CD4-positive, alpha-beta memory T cell (primary cell): ENCODE measurements at places on chromosomes 7 and 10.

GRCh38 chr10:117554241-117554814 lies 11.8 kb downstream of the EMX2 start:
- no peak for DNase-seq

GRCh38 chr10:3866332-3866731 lies 81.3 kb upstream of the KLF6 start:
- no peak for DNase-seq

GRCh38 chr7:37446371-37446770 lies 2.3 kb downstream of the ELMO1 start:
- DNase-seq = no peak

- no peak for DNase-seq
Measured at GRCh38 chr7:88280801-88281200, 25.9 kb downstream of the STEAP4 start.

- no peak for DNase-seq
Measured at GRCh38 chr10:7038416-7038815, 372.4 kb downstream of the SFMBT2 start.

- DNase-seq = no peak
Measured at GRCh38 chr7:92874567-92874966, 38.2 kb upstream of the CDK6 start.

- DNase-seq = no peak
Measured at GRCh38 chr7:112056409-112056808, 149.8 kb downstream of the DOCK4 start.

- DNase-seq = peak; percentile 46
Measured at GRCh38 chr10:5446390-5446926, 34.1 kb downstream of the NET1 start.

DNA sequence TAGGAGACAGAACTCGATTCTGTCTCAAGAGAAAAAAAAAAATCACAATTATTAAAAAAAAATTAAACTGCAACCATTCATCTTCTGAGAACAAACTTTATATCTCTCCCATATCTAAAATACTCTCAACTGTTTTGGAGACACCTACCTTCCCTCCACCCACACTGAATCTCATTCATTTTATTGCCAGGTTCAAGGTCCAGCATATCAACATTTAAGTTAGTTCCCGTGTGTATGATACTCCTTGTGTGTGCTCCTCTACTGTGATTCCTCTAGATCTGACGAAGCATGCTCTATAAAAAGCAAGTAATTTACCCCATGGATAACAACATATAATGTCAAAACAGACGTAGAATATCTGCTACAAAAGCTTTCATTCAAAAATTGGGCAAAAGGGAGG lies 351.8 kb upstream of the SORCS1 start:
- DNase-seq = no peak

- no peak for DNase-seq
Measured at GRCh38 chr10:43254881-43255633, 11.8 kb downstream of the RASGEF1A start.

DNA sequence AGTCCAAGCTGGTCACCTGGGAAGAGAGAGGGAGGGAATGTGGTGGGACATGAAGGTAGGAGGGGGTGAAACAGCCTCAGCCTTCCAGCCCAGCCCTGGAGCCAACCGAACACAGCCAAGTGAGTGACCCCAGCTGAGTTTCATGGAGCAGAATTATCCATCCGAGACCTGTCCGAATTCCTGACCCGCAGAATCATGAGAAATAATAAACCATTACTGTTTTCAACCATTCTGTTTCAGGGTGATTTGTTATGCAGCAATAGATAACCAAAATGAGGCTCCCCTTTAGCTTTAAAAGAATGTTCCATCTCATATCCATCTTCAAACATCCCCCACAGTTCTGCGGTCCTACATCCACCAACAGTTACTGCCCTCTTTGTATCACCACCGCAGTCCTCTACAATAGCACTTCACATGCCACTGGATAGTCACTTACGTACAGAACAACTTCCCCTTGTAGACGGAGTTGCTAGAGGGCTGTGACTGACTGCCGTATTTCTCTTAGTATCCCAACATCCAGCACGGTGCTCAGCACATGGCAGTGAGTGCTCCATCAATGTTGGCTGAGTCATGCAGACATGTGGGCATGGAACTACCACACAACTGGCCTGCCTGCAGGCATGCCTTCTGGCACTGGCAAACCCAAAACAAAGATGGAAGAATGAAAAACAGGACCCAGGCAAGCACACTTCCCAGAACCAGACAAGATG lies 18.5 kb downstream of the KIAA1549 start:
- no peak for DNase-seq

DNA sequence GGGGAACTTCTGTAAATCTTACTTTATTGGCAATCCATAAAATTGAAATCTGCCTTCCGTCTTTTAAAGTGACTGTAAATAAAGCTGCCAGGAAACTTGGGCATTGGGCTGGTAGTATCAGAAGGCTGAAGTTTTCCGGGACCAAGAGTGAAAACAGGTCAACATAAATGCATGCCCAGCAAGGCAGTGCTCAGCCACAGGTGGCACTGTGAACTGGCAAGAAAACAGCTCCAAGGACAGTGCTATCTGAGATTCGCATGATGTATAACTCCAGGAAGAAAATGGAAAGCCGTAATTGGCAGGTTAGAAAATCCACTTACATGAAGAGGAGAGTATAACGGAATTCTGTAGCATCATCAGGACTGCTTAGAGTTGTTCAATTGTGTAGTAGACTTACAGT lies 1.9 kb upstream of the INSYN2A start:
- DNase-seq = no peak

DNA sequence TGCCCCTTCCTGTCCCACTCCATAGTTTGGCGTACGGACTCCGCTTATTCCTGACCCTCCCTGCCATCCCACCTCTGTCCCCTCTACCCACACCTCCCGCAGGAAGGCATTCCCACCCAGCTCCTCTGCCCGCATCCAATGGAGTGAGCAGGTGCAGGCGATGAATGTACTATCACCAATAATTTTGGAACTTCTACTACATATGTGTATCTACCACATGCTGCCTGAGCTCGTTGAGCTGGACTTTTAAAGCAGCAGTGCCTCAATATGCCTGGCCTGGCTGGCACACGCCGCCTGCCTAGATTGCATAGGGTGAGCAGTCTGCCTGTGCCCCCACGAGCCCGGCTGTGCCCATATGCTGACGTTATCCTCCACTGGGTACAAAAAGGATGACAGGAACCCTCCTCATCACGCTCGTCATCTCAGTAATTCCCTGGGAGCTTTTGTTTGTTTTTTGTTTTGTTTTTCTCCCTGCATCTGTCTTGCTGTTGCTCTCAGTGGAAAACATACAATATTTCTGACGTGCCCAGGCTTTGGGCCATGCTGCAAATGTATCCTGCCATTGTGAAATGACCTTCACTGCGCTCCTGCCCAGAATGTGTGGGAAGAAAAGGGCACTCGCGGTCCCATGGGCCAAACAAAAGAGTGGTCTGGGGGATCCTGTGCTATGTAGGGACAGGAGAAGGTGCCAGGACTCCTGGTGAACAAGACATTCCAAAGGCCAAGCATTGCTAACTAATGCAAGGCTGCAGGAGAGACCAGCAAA lies 302.8 kb downstream of the PTPRN2 start:
- DNase-seq = no peak

- DNase-seq = no peak
Measured at GRCh38 chr7:158056761-158057160, 530.9 kb downstream of the PTPRN2 start.

- no peak for DNase-seq
Measured at GRCh38 chr10:78684947-78685346, 383.8 kb upstream of the ZMIZ1 start.

DNA sequence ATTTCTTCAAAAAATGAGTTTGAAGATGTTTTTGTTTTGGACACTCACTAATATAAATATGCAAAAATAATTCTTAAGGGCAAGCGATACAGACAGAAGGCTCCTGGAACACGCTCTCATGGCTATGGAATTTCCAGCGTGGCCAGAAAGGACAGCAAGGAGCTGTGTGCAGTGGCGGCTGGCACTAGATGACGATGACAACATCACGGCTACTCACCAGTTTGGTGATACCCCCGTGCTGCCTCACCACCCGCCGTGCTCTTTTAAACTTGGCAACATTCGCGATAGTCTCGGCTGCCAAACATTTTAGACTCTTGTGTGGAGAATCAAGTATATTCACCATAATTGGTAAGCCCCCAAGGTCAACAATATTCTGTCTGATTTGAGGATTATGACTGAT lies 54.9 kb downstream of the ODAD2 start:
- no peak for DNase-seq

GRCh38 chr7:155462163-155462735 lies 4.3 kb downstream of the EN2 start:
- DNase-seq = no peak

DNA sequence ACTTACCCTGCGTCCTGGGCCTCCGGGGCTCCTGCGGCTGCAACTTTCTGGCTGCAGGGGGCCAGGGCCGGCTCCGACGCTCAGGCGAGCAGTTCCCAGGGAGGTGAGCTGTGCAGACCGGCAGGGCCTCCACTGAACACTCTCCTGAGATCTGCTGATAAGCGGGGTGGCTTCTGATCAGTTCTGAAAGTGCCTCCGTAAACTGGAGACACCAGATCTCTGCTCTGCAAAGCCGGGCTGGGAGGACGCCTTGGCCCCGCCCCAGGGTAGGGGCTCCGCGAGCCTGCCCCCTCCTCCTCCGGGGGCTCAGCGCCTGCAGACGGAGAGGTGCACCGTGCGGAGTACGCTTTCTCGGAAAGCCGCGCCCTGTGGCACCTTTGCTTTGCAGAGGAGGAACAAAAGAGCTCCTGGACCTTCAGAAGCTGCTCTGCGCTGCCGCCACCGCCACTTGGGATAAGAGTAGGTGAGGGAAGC lies 141.3 kb upstream of the VKORC1L1 start:
- DNase-seq = no peak

DNA sequence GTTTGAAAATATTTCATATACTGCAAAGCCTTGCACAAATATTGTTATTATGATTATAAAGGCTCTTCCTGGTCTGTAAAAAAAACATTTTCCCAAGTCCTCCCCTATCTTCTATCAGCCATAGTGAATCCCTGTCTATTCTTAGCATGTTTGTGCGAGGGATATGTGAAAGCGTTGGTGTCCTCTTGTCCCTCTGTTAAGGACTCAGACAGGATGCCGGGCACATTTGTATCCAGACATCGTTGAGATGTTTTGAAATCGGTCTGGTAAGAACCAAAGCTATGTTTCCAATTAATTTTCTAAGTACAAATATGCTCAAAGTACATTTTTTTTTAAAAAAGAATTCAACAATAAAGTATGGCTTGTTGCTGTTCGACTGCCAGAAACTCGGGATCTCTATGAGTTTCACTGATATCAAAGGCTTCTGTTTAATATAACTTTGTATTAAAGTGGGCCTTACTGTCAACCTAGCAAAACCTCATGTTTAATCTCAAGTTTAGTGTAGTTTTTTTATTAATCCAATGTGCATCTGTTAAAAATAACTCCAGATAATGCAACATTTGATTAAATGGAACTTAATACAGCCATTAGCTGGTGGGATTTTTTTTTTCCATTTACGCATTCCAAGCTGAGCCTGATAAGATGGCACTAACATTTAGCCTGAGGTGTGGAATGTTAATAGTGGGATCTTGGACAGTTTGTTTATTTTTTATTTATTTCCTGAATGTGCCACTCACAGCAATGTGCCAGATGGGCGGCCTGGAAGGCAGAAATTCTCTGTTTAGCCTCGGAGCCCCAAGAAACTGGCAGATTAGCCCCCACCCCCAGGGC lies 754.3 kb downstream of the LRMDA start:
- no peak for DNase-seq

GRCh38 chr7:55427800-55428199 lies 62.7 kb downstream of the LANCL2 start:
- no peak for DNase-seq

- no peak for DNase-seq
Measured at GRCh38 chr10:11441151-11441535, 170.3 kb downstream of the USP6NL start.

DNA sequence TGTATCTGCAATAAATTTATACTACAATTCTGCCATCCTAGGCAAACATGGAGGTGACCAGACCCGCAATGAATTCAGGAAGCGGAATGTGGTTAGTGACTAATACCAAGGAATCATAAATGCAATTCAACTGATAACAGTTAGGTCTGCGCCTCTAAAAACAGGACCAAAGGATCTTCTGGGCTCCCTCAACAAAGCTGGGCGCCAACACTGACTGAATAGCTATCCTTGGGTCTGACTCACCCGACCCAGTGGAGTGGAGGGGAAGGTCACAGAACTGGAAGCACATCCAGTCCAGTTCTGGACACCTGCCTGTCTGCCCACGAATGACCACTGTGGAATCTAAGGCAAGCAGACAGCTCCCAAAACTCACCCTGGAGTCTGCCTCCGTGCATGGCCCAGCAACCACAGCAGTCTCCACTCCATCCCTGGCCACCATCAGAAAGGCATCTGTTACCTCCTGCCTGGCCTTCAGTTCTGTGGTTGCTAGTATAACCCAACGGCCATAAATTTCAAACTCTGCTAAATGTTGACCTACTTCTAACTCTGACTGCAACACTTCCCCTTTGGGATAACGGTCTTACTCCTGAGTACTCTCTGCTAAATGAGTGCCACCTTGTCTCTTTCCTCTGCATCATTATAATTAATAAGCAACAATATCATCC lies 43.0 kb upstream of the DLX6 start:
- DNase-seq = no peak

GRCh38 chr10:20215547-20216152 lies 399.4 kb downstream of the PLXDC2 start:
- no peak for DNase-seq

DNA sequence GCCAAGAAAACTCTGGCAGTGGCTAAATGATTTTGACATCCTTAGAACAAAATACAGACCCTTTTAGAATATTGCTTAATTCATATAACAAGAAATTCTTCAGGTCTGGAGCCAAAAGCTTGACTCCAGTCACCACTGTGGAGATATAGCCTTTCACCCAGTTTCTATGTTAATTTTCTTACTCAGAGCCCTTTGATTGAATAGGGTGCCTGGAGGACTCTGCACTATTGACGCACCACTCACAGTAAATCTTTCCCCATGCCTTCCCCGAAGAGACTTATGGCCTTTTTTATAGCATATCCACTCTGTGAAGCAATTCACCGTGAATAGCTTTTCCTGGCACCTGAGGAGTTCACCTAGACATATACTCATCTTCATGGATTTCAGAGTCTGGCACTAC lies 613.8 kb downstream of the ZWINT start:
- DNase-seq = no peak

DNA sequence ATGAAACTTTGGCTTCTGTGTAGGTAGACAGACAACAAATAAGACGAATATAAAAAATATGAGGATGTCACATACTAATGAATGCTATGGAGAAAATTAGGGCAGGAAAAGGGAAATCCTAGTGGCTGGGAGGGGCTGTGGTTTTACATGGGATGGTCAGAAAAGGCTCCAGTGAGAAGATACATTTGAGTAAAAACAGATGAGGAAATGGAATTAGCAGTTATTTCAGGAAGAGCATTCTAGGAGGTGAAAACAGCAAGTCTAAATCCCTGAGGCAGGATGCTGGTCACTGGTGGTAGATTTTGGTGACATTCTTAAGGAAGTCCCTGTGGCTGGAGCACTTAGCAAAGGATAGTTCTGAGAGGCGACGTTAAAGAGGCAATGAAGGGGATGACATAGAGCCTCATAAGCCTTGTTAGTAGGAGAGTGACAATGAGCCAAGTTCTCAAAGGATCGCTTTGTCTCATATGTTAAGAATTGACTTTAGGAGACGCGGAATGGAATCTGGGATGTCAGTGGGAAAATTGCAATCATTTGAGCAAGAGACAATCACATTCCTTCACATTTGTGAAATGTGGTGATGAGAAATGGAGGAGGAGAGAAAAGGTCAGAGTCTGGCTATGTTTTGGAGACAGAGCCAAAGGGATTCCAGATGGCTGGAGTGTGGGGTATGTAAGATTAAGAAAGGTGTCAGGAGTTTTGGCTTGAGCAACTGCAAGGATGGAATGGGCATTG lies 384.7 kb upstream of the FZD8 start:
- no peak for DNase-seq
